Left renal pelvis (tissue), 4 donors: ENCODE measurements at places on chromosomes 1 and 21. TPM values are rescaled to one million over a fixed set of nuclear protein-coding genes. Genes with fewer than 3 reads are reported as not detected.

Gene S100B
- 10.1 TPM for polyA plus RNA-seq

GRCh38 chr1:222104694-222105392, 363.0 kb upstream of the DUSP10 start:
- no peak for DNase-seq

DNA sequence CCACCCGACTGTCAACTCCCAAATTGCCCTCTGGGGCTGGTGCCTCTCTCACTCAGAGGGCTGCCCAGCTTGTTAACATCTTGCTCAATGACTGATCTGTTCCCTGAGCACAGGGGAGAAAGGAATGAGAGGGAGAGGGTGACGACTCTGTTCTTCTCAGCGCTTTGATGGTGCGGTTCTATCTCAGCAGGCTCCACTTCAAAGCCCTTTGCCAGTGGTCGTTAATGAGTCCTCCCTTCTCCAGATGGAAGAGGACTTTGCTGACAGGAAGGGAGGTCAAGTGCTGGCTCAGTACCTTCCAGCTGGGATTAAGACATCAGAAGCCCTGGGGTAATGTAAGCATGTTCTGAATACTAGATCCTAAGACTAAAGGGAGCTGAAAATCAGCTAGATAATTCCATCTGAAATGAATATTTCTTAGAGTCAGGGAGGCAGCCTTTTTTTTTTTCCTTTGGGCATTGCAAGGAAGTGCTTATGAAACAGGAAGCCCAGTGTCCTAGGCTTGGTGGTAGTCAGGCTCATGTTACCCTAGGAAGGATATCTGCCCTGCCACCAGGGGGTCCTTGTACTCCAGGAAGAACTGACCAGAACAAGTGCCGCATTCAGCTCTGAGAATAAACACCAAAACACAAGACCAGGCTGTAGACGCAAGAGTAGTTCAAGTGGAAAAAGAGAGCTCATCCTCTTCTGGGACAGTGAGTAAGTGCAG, 4.7 kb downstream of the FMOD start:
- DNase-seq = no peak

Gene CR1L
- 0.81 TPM for polyA plus RNA-seq

- DNase-seq = no peak
Measured at GRCh38 chr1:27360159-27361043, 6.4 kb downstream of the MAP3K6 start.

DNA sequence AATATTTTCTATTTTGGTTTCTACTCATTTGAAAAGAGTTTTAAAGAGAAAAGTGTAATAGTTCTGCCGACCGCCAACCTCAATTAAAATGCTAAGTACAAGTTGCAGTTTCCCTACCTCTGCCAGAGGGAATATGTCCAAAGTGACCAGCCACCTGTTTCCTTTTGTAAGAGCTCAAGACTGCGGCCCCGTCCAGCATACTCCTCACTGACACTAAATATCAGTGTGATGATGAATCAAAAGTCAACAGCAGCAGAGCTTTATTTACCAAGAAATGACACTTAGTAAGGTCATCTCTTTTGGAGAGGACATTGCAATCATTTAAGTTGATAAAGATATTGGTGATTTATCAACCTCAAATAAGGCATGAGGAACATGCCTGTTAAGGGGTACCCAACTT, 57.4 kb upstream of the NRIP1 start:
- no peak for DNase-seq

DNA sequence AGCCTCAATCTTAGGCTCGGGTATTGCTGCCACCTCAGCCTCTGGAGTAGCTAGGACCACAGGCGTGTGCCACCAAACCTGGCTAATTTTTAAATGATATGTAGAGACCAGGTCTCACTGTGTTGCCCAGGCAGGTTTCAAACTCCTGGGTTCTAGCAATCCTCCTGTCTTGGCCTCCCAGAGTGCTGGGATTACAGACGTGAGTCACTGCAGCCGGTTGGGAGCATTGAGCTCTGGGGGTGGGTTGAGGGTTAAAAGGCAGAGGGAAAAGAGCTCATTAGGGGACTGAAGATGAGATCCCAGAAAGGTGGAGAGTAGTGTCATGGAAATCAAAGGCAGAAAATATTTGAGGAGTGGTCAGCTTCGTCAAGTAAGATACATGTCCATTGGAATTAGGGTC, 7.1 kb downstream of the RAD54L start:
- DNase-seq = no peak
